Activated CD4-positive, CD25-positive, alpha-beta regulatory T cell treated with anti-CD3 and anti-CD28 coated beads, Interleukin-2, amount 50 U/mL, for 16 hours (primary cell): ENCODE measurements at places on chromosomes 2 and 18.

- DNase-seq, result no peak
Measured at GRCh38 chr2:104939570-104940217, 85.8 kb downstream of the POU3F3 start.

DNA sequence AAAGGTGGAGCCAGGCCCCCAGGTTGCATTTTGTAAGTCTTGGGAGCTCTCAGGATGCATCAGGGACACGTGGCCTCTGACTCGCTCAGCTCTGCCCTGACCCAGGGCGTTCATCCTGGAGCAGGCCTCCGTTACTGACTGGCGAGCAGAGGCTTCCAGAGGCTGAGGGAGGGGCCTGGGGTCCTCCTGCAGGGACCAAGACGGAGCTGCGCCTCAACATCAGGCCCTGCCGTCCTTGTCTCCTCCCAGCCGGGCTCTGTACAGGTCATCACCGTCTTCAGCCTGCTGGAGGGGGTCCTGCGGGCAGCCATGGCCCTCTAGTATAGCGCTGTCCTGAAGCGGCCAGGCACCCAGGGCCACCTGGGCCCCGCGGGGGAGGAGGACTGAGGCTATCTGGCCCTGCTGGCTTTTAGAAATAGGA, 10.2 kb upstream of the ALPP start:
- no peak for DNase-seq

DNA sequence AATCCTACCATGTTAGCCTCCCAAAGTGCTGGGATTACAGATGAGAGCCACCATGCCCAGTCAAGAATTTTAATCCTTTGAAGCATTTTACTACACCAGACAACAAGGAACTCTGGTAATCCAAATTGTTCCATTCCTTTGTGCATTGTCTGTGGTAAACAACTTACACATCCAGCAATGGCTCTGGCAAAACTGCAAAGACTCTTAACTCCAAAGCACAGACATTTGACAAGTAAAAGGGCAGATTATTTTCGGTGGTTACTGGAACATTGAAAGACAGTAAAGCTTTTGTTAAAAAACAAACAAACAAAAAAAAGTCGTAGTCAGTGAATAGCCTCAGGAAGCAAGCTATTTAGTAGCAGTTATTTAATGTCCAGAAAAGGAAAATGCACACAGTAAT, 33.2 kb upstream of the RMND5A start:
- DNase-seq, result no peak

DNA sequence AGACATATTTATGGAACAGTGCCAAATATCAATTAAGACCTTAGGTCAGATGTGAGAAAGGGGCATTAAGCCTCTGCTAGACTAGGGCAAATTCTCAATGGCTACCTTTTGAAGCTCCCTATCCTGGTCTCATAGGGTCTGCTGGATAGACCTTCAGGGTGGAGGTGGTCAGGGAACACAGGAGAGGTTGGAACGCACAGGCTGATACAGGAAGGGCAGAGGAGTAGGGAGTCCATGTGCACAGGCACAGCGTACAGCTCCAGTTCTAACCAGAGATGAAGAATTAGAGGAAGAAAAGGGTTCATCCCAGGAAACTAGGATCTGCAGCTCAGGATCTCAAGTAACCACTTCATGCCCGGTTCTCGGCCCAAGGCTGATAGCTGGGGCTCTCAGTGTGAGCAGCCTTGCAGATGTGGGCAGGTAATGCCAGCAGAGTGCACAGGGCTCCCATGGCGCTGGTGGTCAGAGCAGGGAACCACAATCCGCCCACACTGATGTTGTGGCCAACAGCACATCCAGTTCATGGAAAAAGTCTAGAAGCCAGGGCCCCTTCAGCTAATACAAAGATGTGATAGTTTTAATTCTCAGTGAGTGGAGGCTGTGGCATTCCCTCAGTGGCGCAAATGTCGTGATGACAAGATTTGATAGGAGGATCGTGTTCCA, 3.4 kb upstream of the EVA1A start:
- DNase-seq, result no peak

DNA sequence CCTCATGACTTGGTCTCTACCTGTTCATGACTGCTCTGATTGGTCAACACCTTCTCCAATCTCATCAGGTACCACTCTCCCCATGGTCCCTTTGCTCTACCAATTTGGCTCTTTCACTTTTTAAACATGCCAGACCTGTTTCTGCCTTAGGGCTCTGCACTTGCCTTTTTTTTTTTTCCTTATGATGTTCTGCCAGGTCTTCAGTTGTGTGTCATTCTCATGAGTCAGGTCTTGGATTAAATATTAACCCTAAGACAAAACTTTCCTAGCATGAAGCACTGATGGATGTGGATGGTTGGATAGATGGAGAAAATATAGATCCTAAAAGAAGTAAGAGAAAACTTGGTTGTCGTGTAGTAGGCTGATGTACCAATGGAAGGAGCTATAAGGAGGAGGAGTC, 219.3 kb downstream of the TTC32 start:
- DNase-seq, result no peak

DNA sequence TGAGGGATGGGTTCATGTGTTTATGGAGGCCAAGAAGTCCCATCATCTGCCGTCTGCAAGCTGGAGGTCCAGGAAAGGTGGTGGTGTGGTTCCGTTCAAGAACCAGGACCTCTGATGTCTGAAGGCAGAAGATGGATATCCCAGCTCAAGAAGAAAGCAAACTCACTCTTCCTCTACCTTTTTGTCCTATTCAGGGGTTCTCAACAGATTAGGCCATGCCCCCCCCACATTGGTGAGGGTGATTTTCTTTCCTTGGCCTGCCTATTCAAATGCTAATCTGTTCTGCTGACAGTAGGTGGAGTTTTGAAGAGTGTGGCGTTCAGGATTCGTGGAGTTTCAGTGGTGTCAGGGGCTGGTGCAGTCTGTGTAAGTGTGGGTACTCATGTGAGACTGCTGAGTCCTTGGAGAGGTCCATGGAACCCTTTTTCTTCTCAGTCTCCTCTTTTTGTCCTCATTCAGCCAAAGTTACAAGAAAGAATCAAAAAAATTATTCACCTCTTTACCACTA, 5.9 kb downstream of the MSL3B start:
- DNase-seq, result no peak

- no peak for DNase-seq
Measured at GRCh38 chr2:25292408-25292807, 49.3 kb downstream of the DNMT3A start.

GRCh38 chr2:85428343-85428881, 9.9 kb downstream of the SH2D6 start:
- no peak for DNase-seq

- DNase-seq, result no peak
Measured at GRCh38 chr2:122886479-122887145, 1131.2 kb downstream of the TSN start.

DNA sequence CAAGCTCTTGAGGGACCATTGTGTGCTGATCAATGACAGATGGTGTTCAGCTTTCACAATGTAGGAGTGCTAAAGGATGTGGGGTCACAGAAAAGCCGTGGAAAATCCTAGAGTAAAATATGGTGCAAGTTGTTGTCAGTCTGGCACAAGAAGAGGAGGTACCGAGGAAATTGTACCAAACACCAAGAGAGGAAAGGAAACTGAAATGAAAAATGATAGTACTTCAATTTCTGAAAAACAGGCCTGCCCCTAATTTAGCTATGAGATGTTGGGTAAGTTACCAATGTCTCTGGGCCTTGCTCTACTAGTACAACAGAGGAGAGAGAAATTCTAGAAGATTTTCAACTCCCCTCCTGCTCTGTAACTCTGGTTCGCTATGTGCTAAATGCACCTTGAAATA, 78.8 kb upstream of the PELI1 start:
- DNase-seq, result no peak

- no peak for DNase-seq
Measured at GRCh38 chr2:98355881-98356280, 9.6 kb downstream of the CNGA3 start.

DNA sequence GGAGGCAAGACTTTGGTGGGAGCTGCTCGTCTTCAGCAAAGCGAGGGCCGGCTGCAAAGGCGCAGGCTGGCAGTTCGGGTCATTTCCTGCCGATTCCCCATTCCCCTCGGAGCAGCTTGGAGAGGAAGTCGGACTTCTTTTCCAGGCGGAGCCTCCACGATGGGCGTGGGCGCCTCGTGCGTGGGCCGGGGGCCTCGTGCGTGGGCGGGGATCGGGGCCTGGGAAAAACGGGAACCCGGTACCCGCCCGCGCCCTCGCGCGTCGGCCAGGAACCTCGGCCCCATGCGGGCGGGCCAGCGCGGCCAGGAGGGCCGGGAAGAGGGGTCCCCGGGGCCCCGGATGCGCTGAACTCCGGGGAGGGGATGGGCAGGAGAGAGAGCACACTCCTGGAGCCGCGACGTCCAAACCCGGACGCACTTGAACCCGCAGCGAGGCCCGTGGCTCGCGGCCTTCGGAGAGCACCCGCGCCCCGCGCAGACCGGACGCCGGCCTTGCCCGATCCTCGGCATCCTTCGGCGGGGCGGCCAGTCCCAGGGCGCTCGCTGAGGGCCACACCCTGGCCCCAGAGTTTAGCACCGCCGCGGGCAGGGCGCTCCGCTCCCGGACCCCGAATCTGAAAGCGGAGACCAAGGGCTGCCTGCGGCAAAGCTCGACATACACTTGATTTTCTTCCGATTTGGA, 368.4 kb downstream of the MTX2 start:
- no peak for DNase-seq

- no peak for DNase-seq
Measured at GRCh38 chr2:197340591-197340990, 30.0 kb upstream of the ANKRD44 start.

GRCh38 chr2:208192611-208193236, 2.9 kb upstream of the C2orf80 start:
- no peak for DNase-seq

- no peak for DNase-seq
Measured at GRCh38 chr18:50340078-50340477, 34.8 kb upstream of the SKA1 start.

DNA sequence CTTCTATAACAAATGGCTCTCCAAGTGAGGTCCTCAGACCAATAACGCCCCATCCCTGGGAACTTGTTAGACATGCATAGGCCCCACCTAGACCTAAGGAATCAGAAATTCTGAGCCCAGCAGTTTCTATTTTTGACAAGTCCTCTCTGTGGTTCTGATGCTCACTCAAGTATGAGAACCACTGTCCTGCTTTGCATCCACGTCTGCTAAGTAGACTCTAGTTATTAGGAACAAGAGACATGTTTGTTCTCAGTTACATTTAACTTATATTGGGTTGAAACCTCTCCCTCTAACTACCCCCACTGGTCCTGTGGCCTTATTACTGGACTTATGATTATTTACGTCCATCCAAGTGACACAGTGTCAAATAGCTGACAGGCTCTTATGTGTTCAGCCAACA, 70.3 kb downstream of the TMEM17 start:
- no peak for DNase-seq

GRCh38 chr2:46803547-46803878, 112.1 kb downstream of the MCFD2 start:
- no peak for DNase-seq

DNA sequence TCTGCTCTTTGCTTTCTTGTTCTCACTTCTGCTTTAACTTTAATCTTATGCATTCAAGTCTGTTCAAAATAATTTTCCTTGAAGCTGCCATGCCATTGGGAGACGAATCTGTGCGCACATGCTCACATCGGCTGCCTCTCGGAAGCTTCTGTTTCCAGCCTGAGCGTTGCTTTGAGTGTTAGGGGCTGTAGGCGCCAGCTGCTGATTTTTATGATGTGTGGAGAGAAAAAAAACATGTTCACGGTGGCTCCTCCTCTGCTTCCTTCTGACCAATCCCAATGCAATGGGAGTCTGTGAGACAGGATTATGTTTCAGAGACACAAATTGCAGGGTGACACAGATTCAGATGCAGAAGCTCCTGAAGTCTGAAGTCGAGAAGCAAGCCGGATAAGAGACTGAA, at the start of gene MC4R:
TSS of gene MC4R (minus strand) at position 180 of the 400 bp plus-strand sequence. CDS start 426 bp downstream, outside the sequence.
- no peak for DNase-seq

- no peak for DNase-seq
Measured at GRCh38 chr2:137964859-137965459, 686 bp downstream of the HNMT start.

- DNase-seq, result no peak
Measured at GRCh38 chr2:152005607-152006006, 93.2 kb downstream of the CACNB4 start.

DNA sequence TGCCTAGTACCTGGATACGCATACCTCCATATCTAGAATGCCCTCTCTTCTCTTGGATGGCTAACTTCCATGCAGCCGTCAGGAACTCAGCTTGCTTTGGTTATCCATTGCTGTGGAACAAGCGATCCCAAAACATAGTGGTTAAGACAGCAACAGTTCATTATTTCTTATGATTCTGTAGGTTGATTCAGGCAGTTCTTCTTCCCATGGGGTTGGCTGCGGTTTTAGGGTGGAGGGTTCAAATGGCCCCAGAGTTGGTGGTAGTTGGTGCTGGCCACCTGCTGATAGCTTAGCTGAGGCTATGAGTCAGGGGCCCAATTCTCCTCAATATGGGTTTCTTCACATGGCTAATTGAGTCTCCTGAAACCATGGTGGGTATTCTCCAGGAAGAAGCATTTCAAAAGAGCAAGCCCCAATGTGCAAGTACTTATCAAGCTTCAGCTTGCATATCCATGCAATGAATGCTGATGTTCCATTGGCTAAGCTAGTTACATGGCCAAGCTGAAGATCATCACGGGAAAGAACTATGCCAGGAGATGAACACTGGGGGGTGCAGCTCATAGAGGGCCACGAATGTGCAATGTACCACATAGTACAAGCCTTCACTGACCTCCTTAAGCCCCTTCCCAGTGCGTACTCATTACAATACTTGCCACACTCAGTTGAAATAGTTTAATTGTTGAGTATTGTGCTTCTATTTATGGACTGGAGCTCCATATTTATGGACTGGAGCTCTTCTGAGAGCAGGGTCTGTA, 10.0 kb upstream of the RHOB start:
- DNase-seq, result no peak

DNA sequence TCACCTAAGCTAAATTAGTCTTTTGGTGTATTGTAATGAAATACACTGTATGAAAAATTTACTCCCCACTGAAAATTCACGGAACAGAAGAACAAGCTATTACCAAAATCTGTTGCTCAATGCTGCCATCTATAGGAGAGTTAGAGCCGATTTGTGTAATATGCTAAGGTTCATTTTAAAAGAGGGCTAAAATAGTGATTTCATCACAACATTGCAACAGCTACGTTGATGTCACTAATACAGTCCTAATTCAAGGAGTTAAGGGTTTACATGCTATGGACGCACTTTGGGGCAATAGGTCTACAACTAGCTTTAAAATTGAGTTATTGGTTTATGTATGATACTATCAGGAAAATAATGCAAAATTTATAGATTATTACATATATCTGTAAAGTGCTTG, 3.0 kb upstream of the IRS1 start:
- no peak for DNase-seq

- DNase-seq, result no peak
Measured at GRCh38 chr2:23293731-23294130, 91.2 kb upstream of the KLHL29 start.

- DNase-seq, result no peak
Measured at GRCh38 chr2:231920795-231921194, 5.4 kb downstream of the NPPC start.

- no peak for DNase-seq
Measured at GRCh38 chr2:100281521-100282438, 40.5 kb downstream of the LONRF2 start.
